Stimulated activated naive CD4-positive, alpha-beta T cell (primary cell): ENCODE measurements at places on chromosomes 2 and 18.

DNA sequence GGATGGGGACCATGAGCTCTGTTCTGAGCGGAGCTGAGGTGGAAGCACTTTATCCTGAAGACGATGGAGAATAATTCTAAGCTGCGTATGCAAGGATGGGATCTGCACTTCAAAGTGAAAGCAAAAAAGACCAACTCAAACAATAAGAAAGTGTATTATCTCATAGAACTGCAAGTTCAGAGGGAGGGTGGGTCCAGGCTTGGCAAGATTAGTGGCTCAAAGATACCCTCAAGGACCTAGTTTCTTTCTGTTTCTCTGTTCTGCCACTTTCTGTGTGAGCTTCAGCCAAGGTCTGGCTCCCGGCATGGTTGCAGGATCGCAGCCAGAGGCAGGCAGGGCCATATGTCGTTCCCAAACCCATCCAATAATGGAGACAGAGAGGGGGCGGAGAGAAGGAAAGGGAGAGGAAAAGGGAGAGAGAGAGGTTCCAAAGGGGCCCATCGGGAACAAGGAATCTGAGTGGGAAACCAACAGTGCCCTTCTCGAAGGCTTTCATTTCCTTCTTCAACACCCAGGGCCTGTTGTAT lies 169.2 kb upstream of the NCK2 start:
- DNase-seq = no peak

DNA sequence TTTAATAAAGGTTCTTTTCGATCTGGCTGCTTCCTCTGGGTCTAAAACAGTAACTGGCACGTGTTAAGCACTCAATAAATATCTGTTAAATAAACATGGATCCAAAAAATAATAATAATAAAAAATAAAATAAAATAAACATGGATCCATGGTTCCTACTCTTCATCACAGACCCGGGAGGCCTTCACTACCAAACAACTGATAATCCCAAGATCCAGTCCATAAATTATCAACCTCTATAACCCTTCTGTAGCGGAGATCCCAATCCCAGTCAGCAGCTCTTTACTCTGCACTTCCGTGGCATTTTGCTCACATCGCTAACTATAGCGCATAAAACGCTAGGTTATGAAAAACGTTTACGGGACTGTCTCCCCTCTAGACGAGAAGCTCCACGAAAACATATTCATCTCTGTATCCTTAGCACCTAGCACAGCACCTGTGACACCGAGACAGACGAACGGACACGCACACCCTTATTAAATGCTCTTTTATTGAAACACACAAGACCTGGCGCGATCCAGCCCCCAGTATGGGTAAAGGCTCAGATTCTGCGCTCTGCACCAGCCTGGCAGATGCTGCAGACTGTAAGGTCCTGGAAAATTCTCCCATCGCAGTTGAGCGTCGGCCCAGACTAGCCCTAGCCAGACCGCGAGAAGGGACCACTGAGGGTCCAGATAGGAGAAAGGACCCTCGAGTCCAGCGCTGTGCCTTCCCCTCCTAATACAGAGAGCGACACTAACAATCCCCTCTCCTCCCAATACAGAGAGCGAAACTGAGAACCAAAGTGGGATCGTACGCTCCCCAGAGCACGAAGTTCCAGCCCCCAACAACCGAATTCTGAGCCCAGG lies 770 bp downstream of the NBAS start:
- no peak for DNase-seq

- no peak for DNase-seq
These were observed 59.3 kb upstream of the OTOF start for GRCh38 chr2:26537069-26537825.

GRCh38 chr18:64403784-64404503 lies 255.1 kb upstream of the LINC00305 start:
- no peak for DNase-seq

DNA sequence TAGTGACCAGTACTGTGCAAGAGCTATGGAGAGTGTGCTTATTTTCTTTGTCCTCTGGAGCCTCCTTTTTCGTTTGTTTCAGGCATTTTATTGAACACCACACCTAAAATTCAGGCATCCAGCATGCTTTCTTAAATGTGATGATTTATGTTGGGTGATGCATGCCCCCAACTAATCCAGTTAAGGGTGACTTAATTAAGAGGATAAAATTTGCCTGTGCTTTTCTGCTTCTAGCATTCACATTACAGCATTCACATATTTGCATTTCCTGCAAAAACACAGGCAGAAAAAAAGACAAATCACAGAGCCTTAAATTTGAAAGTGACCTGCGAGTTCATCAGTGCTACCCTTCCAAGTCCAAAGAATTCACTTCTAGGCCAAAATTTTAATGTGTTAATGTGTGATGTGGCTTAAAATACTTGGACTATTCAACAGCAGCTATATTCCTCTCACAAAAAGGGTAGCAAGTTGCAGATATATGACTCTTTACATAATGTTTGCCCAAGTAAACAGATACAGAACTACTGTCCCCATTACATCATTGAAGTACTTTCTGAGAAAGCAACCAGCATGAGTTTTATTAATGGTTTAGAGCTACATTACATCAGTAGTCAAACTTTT lies 286.5 kb downstream of the THSD7B start:
- DNase-seq = no peak

DNA sequence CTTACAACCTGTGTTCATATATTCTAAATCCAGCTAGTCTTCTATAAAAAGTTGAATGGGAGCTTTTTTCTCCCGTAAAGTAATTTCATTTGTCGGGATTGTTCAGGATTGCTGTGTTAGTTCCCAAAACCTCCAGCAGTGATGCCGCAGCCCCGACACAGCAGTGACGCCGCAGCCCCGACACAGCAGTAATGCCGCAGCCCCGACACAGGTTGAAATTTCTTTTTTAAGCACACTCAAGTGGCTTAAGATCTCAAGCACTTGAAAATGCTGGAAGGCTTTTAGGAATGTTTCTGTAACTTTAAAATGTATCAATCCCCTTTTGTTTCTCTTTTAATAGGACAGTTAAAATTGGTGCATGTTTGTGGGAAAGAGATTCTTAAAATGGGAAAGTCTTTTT lies 145.4 kb downstream of the DCDC2C start:
- DNase-seq = no peak

- peak; percentile 4 for DNase-seq
These were observed 485 bp upstream of the GALNT3 start for GRCh38 chr2:165794536-165794928.

- no peak for DNase-seq
These were observed 862.4 kb upstream of the ACVR2A start for GRCh38 chr2:146982393-146982846.

- no peak for DNase-seq
These were observed 11.7 kb downstream of the PASK start for GRCh38 chr2:241137276-241138190.

DNA sequence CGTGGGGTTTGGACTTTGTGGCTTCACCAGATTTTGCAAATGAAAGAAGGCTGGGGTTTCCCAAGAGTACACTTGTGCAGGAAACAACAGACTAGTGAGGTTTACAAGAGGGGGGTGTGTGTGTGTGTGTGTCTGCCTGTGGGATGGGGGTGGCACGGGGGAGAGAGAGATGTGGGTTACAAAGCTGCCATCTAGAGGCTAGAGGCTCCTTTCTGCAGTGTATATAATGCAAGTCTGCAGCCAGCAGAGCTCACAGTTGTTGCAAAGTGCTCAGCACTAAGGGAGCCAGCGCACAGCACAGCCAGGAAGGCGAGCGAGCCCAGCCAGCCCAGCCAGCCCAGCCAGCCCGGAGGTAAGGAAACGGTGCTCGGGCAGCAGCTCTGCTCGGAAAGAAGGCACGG lies at the start of gene ACKR3:
TSS of gene ACKR3 (plus strand) at position 253 of the 401 bp plus-strand sequence. CDS start 10,641 bp downstream, outside the sequence.
- DNase-seq = peak; percentile 83

- DNase-seq = no peak
These were observed 119.1 kb downstream of the MAP4K4 start for GRCh38 chr2:101816598-101816997.

DNA sequence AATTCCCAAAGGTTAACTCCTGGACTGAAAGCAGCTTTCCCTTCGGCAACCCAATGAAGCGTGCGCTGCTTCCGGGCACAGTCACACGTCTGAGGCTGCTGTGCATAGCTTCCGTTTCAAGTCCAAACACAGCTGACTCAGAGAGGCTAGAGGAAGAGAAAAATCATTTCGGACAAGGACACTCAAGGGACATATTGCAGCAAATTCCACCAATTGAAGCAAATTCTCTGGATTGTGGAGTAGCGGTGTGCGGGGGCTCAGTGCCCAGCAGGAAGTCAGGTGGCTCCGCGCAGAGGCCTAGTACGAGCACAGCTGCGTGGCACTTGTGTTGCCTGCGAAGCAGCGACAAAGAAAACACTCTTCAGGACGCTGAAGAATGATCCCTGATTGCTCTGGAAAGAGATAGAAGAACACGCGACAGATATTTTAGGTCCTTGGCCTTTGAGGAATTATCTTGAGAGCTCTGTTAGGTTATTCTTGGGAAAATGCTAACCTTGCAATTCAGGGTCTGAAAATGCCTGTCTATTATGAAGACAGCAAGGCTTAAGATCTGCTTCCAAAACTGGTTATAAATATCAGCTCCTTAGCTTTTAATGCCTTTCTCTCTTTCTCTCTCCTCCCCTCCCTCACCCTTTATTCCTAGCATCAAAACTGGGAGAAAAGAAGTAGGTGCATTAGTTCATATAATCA lies 352.6 kb upstream of the DLGAP1 start:
- DNase-seq = no peak

- no peak for DNase-seq
These were observed 101.1 kb upstream of the GLI2 start for GRCh38 chr2:120634533-120634932.

GRCh38 chr18:68454511-68455228 lies 260.2 kb downstream of the TMX3 start:
- DNase-seq = no peak

DNA sequence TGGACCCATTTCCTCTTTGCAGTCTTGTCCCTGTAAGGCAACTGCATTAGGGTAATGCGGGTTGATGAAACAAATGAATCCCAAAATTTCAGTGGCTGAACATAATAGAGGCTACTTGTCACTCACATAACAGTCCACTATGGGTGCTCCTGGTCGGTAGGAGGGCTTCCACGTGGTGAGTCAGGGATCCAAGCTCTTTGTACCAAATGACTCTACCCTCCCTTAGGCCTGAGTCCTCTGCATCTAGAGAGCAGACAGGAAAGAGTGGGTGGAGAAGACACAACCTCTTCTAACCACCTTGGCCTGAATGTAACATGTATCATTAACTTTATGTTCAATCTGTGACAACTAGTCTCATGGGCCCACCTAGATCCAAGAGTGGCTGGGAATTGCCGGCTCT lies 86.2 kb upstream of the HAAO start:
- DNase-seq = no peak

DNA sequence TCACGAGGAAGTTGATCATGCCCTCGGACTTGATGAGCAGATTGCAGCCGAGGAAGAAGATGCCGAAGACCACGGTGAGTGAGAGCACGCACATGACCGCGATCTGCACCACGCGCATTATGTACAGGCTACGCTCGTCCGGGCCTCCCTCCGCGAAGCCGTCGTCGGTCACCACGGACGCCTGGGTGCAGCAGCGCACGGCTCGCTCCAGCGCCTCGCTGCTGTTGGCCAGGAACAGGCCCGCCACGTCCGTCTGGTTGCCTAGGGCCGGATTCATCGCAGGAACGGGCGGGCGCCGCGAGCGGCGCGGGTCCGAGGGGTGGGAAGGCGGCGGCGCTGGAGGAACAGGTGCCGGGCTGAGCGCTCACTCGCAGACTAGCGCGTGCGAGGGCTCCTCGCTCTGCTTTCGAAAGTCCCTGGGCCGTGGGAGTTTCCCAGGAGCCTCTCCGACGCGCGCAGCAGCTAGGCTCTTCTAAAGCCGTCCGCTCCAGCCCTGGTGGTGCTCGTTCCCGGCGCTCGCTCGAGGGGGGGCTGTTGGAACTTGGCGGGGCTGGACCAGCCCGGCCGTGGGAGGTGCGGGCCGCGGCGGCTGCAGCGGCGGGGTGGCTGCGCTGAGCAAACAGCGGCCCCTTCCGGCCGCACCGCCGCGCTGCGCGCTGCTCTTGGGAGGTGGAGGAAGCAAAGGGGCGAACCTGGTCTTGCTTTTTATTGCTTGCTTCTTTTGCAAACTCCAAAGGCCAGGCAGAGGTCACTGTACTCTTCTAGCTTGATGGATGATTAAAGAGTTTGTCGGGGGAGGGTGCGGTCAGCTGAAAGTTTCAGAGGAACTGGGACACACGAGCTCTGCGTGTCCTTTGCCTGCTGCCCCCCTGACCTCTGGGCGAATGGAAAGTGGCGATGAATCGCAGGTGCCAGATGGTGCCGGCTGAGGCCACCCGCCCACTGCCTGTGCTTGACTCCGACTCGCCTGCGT lies at the start of gene RPRM:
TSS of gene RPRM (minus strand) at position 474 of the 973 bp plus-strand sequence. CDS start at position 277, 197 bp downstream.
- DNase-seq = peak; percentile 16

DNA sequence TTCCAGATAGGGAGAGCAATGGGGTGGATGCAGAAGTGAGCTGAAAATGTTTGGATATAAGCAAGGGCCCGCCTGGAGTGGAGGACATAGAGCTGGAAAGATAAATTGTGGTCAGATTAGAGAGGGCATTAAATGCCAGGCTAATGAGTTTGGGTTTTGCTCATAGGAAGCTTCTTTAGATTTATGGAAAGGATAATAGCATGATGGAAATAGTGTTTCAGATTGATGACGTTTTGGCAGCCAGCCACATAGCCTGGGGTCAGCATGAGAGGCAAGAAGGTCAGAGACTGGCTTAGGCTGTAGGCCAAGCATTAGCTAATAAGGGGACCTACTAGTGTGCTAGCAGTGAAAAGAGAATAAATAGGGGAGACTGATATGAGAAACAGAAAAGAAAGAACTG lies 321.6 kb downstream of the STK39 start:
- DNase-seq = no peak

- DNase-seq = no peak
These were observed 179.0 kb downstream of the TWIST2 start for GRCh38 chr2:239026711-239027361.

- no peak for DNase-seq
These were observed 29.2 kb downstream of the KCTD1 start for GRCh38 chr18:26519114-26519513.

DNA sequence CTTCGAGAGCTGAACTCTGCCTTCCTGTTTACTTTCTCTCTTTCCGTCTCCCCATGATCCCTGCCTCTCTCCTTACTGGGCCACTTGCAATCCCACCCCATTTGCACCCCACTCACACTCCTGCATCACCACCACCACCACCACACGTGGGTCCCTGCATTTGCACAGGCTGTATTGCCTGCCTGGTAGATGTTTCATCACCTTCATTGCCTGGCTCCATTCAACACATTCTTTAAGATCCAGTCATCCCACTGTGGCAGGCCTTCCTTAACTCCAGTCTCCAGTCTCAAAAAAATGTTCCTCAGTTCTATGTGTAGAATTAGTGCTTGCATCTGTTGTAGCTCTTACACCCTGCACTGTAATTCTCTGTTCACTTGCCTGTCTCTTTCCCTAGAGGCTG lies 13.9 kb downstream of the NOSTRIN start:
- DNase-seq = no peak

GRCh38 chr2:118826093-118826492 lies 21.4 kb downstream of the EN1 start:
- no peak for DNase-seq

GRCh38 chr2:51424418-51424817 lies 392.5 kb upstream of the NRXN1 start:
- no peak for DNase-seq
